ENCODE measurements at places on chromosomes 6 and 20.

DNA sequence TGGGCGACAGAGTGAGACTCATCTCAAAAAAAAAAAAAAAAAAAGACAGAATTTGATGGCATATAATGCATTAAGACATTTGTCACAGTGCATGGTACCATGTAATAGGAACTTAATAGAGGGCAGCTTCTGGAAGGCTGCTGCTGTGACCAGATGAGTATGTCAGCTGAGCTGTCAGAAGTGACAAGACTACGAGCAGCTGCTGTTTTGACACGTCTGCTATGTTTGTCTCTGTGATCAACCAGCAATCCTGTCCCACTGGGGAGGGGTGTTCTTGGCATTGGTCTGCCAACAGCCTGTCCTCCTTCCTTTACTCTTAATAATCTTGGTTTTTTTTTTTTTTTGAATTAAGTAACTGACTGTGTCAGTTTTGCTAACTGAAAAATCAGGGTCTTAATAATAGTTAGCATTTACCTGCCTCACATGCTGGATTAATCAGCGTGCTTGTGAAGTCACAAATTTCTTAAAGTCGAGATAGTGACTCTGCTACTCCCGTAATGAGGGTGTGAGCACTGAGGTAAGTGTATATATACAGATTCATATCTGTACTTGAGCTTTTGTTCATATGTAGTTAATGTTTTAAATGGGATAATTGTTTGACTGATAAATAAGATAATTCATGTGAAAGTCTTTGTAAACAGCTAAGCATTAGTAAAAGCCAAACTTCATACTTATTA lies 152.4 kb downstream of the BMP2 start:
- no peak for DNase-seq

DNA sequence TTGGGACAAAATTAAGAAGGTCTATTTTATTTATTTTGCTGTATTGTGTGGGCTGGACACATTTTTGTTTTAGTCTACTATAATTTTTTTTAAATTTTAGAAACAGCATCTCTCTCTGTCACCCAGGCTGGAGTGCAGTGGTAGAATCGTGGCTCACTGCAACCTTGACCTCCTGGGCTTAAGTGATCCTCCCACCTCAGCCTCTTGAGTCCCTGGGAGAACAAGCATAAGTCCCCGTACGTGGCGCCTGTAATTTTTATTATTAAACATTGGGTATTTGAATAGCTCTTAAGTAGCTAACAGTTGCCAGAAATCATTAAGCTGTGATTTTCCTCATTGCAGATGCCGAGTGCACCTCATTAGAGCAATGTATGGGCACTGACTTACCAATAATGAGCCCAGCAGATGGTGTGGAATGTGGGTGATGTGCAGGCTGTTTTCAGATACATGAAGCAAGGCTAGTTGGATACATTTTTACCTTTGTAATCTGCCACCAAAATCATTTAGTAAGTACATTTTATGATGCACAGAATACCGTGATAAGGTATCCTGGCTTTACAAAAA lies 10.3 kb upstream of the MAS1 start:
- DNase-seq = no peak

GRCh38 chr6:1613688-1614447 lies 4.2 kb downstream of the FOXC1 start:
- no peak for DNase-seq

DNA sequence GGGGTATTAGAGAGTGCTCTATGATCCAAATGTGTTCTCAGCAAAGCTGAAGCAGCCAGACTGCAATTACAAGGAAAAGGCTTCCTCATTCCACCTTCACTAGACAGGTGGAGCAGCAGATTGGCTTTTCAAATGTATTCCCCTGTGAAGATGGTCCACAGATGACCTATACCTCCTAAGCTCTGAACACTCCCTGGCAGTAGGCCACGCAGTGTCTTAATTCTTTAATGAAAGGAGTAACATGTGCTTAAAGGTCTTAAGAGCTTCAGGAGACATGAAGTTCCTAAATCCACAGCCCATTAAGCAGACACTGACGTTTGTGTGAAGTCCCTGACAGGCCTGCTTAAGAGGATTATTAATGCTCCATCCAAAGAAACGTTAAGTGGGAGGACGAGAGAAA lies 138.9 kb upstream of the NUP153 start:
- no peak for DNase-seq

DNA sequence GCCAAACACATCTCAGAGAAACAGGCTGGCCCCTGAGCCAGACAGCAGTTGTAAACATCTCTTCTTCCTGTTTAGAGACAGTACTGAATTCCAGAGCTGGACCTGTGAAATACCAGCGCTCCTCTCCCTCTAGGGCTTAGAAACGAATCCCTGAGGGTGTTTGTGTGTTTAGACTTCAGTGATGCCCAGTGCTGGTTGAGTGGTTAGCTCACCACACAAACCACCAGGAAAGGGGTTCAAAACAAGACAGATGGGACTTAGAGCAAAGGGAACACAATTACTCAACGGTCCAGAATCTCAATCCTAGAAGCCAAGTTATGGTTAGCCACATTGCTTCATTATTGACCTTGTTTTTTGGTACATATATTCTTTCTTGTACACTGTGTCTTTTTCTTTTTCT lies 108.7 kb upstream of the TMEM170B start:
- DNase-seq = no peak

DNA sequence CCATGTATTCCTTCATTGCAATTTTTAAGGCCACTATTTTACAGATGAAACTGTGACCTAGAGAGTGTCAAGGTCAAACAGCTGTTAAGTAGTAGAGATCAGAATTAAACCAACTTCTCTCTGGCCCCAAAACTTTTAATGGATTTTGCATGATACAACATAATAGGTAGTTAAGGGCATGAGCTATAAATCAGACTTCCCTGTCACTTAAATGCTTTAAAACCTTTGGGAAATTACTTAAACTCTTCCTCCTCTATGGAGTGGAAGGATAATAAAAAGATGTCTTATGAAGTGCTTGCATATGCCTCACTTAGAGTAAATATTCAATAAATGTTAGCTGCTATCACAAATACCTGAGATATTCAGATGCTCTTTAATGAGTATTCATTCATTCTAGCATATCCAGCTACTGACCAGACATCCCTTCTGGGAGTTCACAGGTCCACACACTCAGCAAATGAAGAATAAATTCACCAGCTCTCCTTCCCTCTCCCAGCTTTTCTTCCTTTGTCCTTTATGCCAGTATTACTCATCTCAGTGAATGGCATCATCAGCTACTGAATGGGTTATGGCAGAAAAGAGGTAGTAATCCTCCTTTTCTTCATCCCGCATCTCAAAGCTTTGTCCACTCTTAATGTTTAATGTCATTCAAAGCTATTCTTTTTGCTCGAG lies 36.2 kb downstream of the EYA4 start:
- no peak for DNase-seq

All from activated T-helper 1 cell treated with Interleukin-2 at 50 U/mL for 16 hours (primary cell).